ENCODE measurements at places on chromosomes 1 and 21. TPM values are rescaled to one million over a fixed set of nuclear protein-coding genes. Genes with fewer than 3 reads are reported as not detected.

The TOMM20 gene
- 69.7 TPM for total RNA-seq

The SLC6A17 gene
- total RNA-seq, result 0.21 TPM

The CRYBG2 gene
- not detected for total RNA-seq

The SPRR2B gene
- total RNA-seq, result not detected

The RBP7 gene
- total RNA-seq, result not detected

The RGL1 gene
- 14.9 TPM for total RNA-seq

The RGSL1 gene
- total RNA-seq, result not detected

DNA sequence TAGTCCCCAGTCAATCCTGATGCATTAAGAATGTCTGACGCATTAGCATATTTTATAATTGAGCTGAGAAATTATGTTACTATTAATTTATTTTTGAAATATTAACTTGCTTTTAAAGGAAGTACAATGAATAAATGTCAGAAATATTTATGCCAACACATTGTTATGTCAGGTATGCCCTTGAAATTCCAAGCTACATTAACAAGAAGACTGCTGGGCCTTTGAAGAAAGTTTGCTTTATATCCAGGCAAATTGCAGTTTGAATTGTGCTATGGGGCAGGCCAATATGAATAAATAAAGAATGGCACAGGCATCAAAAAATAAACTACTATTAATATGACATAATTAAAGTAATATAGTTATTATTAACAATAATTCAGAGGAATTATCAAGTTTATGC, 1391.3 kb downstream of the PLA2G4A start:
- DNase-seq, result no peak

GRCh38 chr1:248905662-248906008, 400 bp upstream of the PGBD2 start:
- no peak for DNase-seq

DNA sequence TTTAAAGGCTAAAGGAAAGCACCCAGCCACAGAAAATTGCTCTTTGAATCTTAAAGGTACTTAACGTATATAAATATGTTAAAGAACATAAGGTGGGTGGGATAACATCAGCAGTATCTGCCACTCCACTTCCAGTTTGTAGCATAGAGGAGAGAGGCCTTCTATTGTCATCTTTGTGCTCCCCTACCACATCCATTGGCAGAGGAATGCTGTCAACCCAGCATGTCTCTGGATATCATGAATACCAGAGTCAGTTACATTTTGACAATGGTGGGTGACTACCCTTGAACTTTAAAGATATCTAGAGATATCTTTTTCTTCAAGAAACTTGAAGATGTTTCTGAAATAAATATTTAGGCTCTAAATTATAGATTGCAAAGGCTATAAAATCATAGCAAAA, 283.2 kb upstream of the LRRC7 start:
- no peak for DNase-seq

- DNase-seq, result peak; percentile 14
These were observed 172.6 kb downstream of the PLA2G4A start for GRCh38 chr1:187001198-187001889.

DNA sequence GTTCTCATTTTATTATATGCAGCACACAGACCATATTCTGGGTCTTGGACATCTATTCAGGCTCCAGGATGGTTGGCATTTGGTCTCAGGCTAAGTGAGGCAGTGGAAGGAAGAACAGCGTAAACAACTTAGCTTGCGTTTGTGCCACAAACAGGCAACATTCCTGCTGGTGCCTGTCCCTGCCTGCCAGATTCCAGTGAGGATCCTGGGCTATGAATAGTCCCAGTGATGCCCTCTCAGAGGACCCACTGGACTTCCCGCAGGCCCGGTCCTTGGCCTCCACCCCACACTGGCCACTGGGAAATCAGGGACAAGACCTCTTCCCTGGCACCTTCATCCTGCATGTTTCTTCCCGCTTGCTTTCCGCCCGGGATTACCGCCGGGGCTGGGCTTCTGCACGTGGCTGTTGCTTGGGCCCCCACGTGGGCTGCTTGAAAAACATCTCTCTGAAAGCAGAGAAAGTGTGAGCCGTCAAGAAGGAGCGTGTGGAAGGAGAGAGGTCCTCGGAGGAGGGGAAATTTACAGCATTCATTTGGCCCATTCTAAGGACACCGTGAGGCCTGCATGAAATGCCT, 145.1 kb upstream of the WNT4 start:
- DNase-seq, result no peak

GRCh38 chr1:2275796-2276536, 47.8 kb downstream of the SKI start:
- DNase-seq, result no peak

- no peak for DNase-seq
These were observed 74.5 kb downstream of the NID1 start for GRCh38 chr1:235990330-235990795.

DNA sequence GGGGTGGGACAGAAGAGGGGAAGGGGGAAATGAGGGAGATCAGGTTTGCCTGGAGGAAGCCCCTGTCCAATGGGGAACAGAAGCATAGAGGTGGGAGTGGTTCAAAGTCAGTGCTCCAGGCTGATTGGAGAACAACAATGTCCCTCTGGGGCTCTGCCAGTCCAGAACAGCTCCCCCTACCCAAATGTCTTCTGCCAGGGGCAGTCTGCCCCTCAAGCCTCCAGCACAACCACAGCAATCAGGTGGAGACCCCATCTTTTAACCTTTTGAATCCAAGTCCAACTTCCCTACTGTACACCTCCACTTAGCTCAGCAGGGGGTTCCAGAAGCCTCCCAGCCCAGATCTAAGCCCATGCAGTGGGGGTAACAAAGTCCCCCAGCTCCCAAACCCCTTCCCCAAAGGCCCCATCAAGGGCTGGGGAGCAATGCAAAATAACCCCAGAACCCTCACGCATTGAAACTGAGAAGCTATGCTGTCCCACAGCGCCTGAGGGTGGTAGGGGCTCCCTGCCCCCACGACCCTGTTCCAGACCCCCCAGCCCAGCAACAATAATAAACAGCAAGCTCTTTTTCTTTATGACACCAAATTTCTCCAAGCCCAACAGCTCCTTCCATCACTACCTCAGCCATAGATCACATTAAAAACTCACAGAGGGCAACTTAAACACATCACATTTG, 3.3 kb downstream of the AHDC1 start:
- no peak for DNase-seq

GRCh38 chr1:162088281-162088969, 18.9 kb downstream of the NOS1AP start:
- DNase-seq, result no peak

DNA sequence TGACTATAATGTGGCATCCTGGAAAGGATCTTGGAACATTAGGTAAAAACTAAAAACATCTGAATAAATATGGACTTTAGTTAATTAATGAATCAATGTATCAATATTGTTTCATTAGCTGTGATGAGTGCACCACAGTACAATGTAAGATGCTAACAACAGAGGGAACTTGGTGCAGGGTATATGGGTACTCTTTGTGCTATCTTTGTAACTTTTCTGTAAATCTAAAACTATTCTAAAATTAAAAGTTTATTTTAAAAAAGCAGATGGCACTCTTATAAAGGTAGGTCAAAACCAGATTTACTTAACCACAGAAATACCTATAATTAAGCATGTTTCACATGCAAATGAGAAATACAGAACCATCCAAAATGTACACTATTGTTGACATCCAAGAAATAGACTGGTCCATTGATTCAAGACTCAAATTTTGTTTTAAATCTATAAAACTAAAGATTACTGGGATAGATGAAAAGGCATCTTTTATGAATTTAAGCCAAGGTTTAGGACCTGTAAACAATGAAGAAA, 38.4 kb downstream of the ACBD3 start:
- DNase-seq, result no peak

DNA sequence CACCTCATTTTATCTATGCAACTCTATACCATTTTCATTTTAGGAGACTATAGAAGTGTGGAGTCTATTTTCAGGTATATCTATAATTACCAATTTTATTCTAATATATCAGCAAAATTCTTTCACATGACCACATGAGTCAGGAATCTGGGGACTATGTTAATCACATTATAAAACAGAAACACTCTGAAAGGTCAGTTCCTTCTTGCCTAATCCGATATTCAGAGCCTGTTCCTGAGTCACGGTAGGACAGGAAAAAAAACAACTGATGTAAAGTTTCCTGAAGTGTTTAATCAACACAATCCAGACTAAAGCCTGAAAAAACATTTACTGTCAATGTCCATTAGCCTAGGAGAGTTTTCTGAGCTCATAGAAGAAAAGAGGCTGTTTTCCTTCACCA, 1902.3 kb downstream of the NCAM2 start:
- DNase-seq, result peak; percentile 14

- no peak for DNase-seq
These were observed 201.1 kb downstream of the MATN1 start for GRCh38 chr1:30522031-30523004.

DNA sequence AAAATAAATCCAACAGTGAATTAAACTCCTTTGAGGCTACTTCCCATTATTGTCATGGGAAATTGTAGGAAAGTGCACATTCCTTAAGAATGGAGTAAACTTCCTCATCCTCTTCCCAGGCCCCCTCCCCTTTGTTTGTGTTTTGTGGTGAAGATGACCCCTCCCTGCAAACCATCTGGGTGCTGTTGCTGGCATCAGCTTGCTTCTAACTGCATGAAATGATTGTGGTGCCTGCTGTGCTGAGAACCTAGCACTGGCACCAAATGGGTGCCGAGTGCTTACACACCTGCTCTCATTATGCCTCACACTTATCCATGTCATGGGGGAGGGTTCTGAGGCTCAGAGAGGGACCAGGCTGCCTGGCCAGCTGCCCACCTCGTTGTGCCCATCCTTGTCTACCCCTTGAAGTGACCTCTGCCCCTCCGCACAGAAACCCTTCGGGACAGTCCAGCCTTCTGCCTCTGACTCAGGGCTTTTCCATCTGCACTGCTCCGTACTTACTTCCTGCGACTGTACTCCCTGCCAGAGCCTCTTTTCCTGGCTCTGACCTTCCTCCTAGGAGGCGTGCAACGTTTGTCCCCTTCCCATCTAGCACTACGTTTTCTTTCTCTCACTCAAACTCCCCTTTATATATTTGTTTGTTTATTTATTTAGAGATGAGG, 30.6 kb downstream of the CAPN2 start:
- DNase-seq, result no peak

- DNase-seq, result no peak
These were observed 25.2 kb downstream of the ARHGEF10L start for GRCh38 chr1:17564458-17565393.

DNA sequence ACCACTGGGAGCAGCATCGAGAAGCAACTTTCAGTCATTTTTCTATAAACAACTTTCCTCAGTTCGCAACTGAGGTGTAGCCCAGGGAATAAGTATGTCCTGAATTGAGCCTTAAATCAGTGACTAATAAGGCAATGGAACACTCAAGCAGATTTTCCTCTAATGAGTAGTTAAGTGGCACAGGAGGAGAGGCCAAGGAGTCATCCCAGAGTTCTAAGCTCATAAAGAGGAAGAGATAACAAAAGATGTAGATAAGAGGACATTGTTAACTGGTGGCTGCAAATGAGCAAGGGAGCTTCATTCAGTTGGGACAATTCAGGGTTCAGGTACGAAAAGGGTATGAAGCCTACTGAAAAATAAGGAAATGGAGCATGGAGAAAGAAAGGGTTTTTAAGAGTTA, 64.5 kb downstream of the LRRC40 start:
- no peak for DNase-seq

GRCh38 chr1:174998569-174999215, 1.1 kb upstream of the CACYBP start:
- DNase-seq, result peak; percentile 34

GRCh38 chr1:170660281-170660713, 3.6 kb upstream of the PRRX1 start:
- no peak for DNase-seq

DNA sequence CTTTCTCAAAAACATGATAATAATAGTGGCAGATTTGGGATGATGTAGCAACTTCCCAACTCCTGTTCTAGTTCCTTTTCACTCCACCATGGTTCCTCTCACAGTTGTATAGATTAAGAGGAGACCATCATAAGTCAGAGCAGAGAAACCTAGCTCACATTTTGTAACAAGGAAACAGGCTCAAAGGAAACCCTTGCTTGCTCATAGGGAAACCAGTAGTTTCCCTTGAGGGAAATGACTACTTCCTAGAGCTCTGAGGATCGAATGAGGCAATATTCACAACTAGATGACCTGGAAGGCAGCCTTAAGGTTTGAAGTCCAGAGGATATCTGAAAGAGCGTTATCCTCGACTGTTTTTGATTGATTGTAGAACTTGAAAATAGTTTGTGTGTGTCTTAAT, 76.1 kb upstream of the C8B start:
- DNase-seq, result no peak

DNA sequence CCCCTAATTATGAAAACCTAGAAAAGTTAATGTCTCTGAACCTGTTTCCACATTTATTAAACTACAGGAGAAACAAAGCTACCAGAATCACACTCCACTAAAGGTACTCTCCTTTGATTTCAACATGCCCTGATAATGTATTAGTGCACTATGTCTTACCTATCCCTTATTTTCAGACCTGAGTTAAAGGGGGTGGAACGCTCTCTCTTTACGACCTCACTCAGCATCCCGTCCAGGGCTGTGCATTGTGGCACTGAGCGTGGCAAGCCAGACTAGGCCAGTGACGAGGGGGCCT, 678 bp downstream of the LSM10 start:
- no peak for DNase-seq

GRCh38 chr21:45959779-45960390, 21.7 kb upstream of the COL6A1 start:
- no peak for DNase-seq

DNA sequence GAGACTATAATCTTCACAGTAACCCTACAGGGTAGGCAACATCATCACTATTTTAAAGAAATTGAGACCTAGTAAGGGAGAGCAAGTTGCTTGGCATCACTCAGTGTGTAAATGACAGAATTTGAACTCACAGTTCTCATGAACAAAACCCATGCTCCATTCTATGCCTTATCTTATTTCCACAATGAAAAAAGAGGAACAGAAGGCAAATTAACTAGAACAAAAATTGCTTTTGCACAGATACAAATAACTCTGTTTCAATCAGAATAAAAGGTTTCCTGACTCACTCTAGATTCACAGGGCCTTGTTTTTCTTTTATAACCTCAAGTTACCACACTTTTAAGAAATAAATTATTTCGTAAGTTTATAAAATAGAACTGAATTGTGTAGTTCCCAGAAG, 90.1 kb downstream of the UCHL5 start:
- no peak for DNase-seq

- no peak for DNase-seq
These were observed 276.8 kb upstream of the TMEM51 start for GRCh38 chr1:14876747-14877146.

GRCh38 chr21:36891692-36892091, 74.8 kb downstream of the HLCS start:
- DNase-seq, result no peak
